ENCODE measurements at places on chromosomes 12 and 14.

- DNase-seq = no peak
Measured at GRCh38 chr12:128026696-128027574, 240.0 kb upstream of the TMEM132C start.

GRCh38 chr12:49665384-49665783 is 41.8 kb downstream of the FMNL3 start:
- DNase-seq = no peak

GRCh38 chr14:31294746-31295405 is 87.3 kb upstream of the HECTD1 start:
- DNase-seq = no peak

DNA sequence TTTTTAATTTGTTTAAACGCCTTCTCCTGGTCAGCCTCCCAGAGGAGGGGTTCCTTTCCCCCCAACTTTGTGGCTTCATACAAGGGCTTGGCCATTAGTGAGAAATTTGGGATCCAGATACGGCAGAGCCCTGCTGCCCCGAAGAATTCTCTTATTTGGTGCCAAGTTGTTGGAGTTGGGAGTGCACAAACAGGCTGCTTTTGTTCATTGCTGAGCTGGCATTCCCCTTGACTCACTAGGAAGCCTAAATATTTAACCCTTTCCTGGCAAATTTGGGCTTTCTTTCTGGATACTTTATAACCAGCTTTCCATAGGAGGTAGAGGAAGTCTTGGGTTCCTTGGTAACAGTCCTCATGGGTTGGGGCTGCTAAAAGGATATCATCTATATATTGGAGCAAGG is 10.3 kb upstream of the ADAM21 start:
- no peak for DNase-seq

- no peak for DNase-seq
Measured at GRCh38 chr12:24681570-24681969, 267.3 kb downstream of the BCAT1 start.

GRCh38 chr14:50622978-50623377 is 45.1 kb downstream of the SAV1 start:
- DNase-seq = peak; percentile 17

DNA sequence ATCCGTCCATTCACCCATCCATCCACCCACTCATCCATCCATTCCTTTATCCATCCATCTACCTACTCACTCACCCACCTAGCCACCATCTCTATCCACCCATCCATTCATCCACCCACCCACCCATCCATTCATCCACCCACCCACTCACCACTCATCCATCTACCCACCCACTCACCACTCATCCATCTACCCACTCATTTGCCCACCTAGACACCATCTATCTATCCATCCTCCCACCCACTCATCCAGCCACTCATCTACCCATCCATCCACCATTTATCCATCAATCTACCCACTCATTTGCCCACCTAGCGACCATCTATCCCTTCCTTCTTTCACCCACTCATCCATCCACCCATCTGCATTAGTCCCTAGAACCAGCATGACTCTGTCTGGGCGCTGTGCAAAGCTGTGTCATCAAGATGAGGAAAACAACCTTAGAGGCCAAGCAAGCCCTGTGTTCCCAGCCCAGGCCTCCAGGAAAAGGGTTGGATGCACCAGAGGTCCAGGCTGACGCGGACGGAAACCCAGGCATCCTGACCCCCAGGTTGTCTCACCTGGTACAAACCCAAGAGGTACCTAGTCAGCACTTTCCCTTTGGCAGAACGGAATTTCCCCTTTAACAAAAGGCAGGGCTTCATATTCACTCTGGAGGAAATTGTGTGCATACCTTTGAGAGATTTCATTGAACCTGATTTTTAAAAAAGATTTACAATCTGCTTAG is 73.7 kb downstream of the NOC4L start:
- no peak for DNase-seq

DNA sequence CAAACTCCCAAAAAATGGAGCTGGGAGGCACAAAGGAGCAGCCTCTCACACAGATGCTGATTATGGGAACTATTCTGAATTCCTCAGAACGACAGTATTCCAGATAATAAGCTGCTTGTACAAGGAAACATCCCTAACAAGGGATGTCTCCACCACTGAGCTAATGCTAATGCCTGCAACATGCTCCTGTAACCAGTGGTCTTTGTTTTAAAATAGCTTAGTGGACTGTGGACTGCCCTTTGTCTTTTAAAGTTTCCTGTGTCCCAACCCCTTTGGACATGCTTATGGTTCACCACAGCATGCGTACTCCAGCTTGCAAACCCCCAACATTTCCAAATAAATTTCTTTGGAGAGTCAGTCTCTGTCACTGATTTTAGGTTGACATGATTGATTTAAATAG is 16.4 kb upstream of the PITPNM2 start:
- no peak for DNase-seq

DNA sequence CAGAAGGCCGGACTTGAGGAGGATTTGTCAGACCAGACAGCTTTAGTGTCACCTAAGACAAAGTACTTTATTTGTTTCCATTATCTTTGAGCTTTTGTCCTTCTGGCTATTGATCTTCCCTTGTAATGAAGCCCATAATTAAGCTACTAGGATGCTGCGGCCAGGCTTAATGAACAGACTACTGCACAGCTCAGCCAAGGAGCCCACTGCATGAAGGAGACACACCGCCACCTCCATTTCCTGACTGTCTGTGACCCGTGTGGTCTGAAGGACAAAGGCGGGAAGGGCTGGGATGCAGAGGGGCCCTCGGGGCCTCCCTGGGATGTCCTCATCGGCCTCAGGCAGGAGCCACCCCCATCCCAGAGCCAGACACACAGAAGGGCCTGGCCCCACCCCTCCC is 31.0 kb upstream of the GALNT9 start:
- no peak for DNase-seq

DNA sequence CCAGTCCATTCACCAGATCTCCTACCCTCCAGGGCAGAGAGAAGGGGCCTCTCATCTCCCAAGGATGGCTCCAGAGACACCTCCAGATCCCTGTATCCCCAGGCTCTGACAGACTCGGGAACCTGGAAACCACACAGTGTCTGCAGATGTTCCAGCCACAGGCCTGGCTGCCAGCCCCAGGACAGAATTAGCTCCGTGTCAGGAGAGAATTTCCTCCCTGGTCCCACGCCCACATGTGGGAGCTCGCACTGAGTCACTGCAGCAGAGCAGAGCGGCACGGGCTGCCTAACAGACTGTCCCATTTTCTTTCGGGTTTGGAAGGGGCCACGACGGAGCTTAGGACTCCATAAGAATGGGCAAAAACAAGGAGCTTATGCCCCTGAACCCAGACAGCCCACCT is 33.6 kb downstream of the CMKLR1 start:
- peak; percentile 78 for DNase-seq

DNA sequence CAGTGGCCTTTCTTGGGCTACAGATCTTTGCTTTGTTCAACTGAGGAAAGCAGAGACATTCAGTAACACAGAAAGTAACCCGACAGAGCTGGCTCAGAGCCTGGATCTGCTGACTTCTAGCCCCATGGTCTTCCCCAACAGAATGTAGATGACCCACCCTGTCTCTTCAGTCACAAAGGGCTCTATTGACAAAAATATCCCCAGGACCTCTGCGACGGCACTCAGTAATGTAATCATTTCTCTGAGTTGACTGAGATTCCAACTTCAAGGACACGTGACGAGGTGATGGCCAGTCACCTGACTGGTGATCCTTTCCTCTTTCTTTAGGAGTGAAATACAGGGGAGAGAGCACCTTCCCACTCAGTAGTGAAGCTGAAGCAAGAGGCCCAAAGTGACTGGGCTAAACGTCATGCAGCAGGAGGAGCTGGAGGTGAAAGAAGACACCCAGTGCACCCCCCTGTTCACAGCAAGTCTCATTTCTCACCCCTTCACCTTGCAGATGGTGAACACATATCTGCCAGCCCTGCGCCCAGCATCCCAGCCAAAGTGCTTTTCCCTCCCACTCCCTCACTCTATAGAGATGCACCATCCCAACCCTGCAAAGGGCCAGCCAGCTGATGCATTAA is 179.2 kb upstream of the EGLN3 start:
- DNase-seq = no peak

GRCh38 chr12:31325524-31325875 is 450 bp downstream of the SINHCAF start:
- DNase-seq = no peak

DNA sequence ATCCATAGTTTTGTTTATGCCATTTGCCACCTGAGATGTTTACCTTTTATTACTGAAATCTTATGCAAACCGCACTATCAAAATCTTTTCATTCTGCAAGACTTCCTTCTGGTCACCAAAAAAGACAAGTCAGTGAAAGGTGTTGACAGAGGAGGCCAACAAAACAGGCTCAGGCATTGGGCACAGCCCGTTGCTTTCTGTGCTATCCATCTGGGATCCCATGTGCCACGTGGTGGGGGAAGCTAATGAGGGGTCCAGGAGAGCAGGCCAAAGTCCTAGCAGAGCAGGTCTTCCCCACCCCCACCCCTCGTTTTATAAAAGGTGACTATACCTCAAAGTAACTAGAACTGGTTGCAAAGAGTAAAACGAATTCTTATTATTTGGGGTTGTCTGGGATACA is 1.2 kb downstream of the ALDH1L2 start:
- DNase-seq = no peak

GRCh38 chr12:90897986-90898385 is 57.0 kb downstream of the CCER1 start:
- no peak for DNase-seq

DNA sequence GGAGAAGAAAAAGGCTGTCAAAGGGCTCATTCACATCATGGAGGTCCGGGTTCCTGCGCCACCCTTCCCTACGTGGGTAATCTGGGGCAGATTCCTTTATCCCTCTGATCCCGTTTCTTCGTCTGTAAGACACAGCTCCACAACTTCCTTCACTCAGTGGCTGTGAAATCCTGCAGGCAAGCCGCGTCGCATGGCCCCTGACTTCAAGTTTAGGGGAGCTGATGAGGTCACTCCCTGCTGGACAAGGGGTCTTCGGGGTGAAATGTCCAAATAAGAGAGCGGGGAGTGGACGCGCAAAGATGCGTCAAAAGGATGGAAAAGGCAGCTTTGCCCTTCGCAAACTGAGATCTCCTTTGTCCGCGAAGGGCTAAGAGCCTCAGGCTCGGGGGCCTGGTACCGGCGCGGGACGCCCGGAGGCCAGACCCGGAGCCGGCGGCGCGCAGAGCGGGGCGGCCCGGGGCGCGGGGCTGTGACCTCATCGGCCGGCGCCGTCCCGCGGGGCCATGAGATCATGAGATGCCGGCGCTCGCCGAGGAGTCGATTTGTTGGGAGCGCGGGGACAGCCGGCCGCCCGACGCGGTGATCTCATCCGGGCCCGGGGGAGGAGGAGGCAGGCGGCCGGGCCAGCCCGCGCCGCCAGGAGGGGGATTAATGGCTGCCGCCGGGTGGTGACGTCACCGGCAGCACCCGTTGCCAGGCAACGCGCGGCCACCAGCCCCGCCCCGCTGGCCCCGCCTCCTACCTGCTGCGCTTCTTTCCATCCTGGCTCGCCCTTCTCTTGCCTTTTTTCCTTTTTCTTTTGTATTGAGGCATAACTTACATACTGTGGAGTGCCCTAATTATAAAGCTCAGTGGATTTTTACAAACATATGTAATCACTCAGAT is 62.1 kb downstream of the HRK start:
- DNase-seq = peak; percentile 98

DNA sequence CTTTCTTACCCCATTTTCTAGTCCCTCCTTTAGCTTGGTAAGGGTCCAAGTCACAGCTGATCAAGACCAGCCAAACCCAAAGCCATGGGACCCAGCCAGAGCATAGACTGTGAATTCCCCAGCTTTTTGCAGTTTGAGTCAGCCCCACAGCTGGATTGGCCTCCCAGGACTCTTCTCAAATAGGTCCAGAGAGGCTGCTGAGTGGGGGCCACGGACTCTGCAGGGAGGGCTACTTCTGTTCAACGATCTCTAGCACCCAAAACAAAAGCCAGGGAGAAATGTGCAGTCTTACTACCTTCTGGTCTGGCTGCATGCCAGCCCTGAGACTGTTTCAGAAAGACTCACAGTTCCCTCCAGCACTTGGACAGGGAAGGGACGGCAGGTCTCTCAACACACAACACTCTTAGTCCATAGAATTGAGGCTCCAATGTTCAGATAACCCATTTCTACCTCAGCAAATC is 1.6 kb downstream of the VDR start:
- peak; percentile 71 for DNase-seq

GRCh38 chr14:74015963-74016362 is 3.1 kb downstream of the ENTPD5 start:
- no peak for DNase-seq

DNA sequence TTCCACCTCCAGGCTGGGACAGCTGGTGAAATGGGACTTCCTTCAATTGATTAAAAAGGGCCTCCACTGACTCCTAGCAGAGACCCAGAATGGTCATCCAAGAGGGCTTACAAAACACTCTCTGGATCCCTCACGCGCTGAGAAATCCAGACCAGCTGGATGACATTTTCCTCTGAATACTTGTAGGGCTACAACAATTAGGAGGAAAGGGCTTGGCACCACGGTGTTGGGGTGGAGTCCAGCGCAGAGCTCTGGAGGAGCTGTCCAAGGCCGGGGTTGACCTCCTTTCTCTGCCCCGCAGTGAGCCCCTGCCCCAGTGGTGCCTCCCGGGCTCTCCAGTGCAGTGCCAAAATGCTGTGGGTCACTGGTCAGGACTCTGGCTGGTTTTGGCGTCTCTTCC is 189.0 kb upstream of the CCND2 start:
- DNase-seq = no peak

DNA sequence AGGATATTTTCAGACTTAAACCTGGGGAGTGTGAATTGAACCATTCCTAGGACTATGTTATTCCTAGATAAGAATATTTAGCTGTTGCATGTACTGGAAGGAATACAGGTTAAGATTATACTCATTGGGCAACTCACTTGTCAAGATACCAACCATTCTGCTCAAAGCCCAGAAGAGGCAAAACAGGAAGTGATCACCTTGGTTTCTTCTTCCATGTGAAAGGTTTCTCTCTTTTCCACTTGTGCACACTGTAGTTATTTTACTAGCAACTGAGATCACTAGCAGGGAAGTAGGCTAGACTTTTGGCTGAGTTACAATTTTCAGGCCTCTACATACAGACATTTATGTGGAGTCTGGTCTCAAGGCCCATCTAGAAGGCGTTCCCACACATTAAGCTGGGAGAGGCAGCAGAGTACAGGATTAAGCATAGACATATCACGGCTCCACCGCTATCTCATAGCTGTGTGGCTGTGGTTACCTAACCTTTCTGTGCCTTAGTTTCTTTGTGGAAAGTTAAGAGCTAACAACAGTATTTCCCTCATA is 83.9 kb upstream of the FERMT2 start:
- DNase-seq = no peak

- DNase-seq = no peak
Measured at GRCh38 chr12:30144777-30145683, 361.3 kb upstream of the TMTC1 start.

DNA sequence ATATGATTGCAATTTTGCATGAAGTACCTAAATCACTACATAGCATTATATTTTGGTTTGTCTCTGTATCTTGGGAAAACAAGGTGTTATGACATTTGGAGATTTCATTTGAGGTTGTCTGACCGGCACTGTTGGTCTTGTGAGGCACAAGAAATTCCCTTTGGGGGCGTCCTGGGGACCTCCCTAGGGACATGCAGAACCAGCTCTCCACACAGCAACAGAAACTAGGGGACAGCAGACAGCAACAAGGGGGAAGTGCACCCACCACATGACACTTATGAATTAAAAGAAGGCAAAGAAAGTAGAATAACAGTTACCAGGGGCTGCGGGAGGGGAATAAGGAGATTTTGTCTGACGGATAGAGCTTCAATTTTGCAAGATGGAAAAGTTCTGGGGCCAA is 14.4 kb downstream of the DDX54 start:
- DNase-seq = no peak

- no peak for DNase-seq
Measured at GRCh38 chr12:92505254-92506231, 197.2 kb upstream of the PLEKHG7 start.
